Cardiac muscle cell (in vitro differentiated cells and primary cell): ENCODE measurements at places on chromosomes 12 and 14. TPM values are rescaled to one million over a fixed set of nuclear protein-coding genes. Genes with fewer than 3 reads are reported as not detected.

Gene OR10A7
- not detected in 2 replicates for polyA plus RNA-seq

Gene GABARAPL1
- 71.6 and 82.9 TPM in 2 replicates for polyA plus RNA-seq

Gene SP1
- 11.4 and 12.9 TPM in 2 replicates for polyA plus RNA-seq

Gene MIP
- polyA plus RNA-seq, result 0.29 and 1.4 TPM in 2 replicates

Gene RNASE2
- polyA plus RNA-seq, result not detected in 2 replicates

Gene KLRC4
- polyA plus RNA-seq, result not detected in 2 replicates

Gene TROAP
- polyA plus RNA-seq, result 8.2 and 82.4 TPM in 2 replicates

Gene SFSWAP
- polyA plus RNA-seq, result 24.1 and 29.9 TPM in 2 replicates

Gene OR2AP1
- not detected in 2 replicates for polyA plus RNA-seq

Gene SERPINA1
- polyA plus RNA-seq, result 2.6 TPM in 1 of 2 replicates, not detected in the other

Gene KCNC2
- not detected in 2 replicates for polyA plus RNA-seq

Gene CAMKK2
- polyA plus RNA-seq, result 22.9 and 24.2 TPM in 2 replicates

Gene TMEM63C
- polyA plus RNA-seq, result 0.80 and 1.1 TPM in 2 replicates

Gene GIT2
- polyA plus RNA-seq, result 23.3 and 34.7 TPM in 2 replicates

Gene FAM181A
- 0.16 TPM in 1 of 2 replicates, not detected in the other for polyA plus RNA-seq

Gene KRT79
- not detected in 2 replicates for polyA plus RNA-seq

Gene CLEC2A
- not detected in 2 replicates for polyA plus RNA-seq

Gene SIX4
- polyA plus RNA-seq, result 3.4 and 4.2 TPM in 2 replicates

Gene KRT75
- polyA plus RNA-seq, result not detected in 2 replicates

Gene C1QL4
- not detected in 2 replicates for polyA plus RNA-seq

Gene NAA30
- 15.2 and 18.2 TPM in 2 replicates for polyA plus RNA-seq

Gene FGF23
- 0.17 and 1.1 TPM in 2 replicates for polyA plus RNA-seq

Gene P3H3
- polyA plus RNA-seq, result 13.7 and 18.2 TPM in 2 replicates

Gene AQP2
- not detected in 2 replicates for polyA plus RNA-seq

Gene GLIPR1L1
- not detected in 2 replicates for polyA plus RNA-seq

Gene EFS
- polyA plus RNA-seq, result 16.7 and 22.2 TPM in 2 replicates

Gene RBM19
- polyA plus RNA-seq, result 21.1 and 31.0 TPM in 2 replicates

Gene MTHFD1
- polyA plus RNA-seq, result 63.6 and 73.1 TPM in 2 replicates

Gene KRT3
- polyA plus RNA-seq, result not detected in 2 replicates

Gene SLC16A7
- 1.1 and 2.4 TPM in 2 replicates for polyA plus RNA-seq

Gene PMCH
- polyA plus RNA-seq, result not detected in 2 replicates

Gene ARHGAP9
- polyA plus RNA-seq, result 0.61 TPM in 1 of 2 replicates, not detected in the other

Gene CCNK
- polyA plus RNA-seq, result 13.3 and 13.7 TPM in 2 replicates

Gene SLC17A8
- not detected in 2 replicates for polyA plus RNA-seq

Gene C14orf180
- 13.3 and 19.7 TPM in 2 replicates for polyA plus RNA-seq

Gene FLRT2
- 2.6 and 5.2 TPM in 2 replicates for polyA plus RNA-seq

Gene PACS2
- 66.1 and 79.1 TPM in 2 replicates for polyA plus RNA-seq

Gene AKAP5
- 0.18 and 0.94 TPM in 2 replicates for polyA plus RNA-seq

Gene MOAP1
- polyA plus RNA-seq, result 93.2 and 107 TPM in 2 replicates

Gene ST8SIA1
- polyA plus RNA-seq, result 5.3 and 6.7 TPM in 2 replicates

Gene CGRRF1
- 22.9 and 40.6 TPM in 2 replicates for polyA plus RNA-seq

Gene TSPAN11
- 11.1 and 13.4 TPM in 2 replicates for polyA plus RNA-seq

Gene PRB2
- not detected in 2 replicates for polyA plus RNA-seq

Gene ATL1
- polyA plus RNA-seq, result 1.0 and 3.3 TPM in 2 replicates

Gene LBHD2
- polyA plus RNA-seq, result not detected in 2 replicates

Gene RTRAF
- 309 and 332 TPM in 2 replicates for polyA plus RNA-seq

Gene GUCY2C
- polyA plus RNA-seq, result 0.05 and 0.07 TPM in 2 replicates

Gene CCDC196
- polyA plus RNA-seq, result 0.13 TPM in 1 of 2 replicates, not detected in the other

Gene KCNA1
- not detected in 2 replicates for polyA plus RNA-seq

Gene DTX3
- polyA plus RNA-seq, result 44.5 and 46.6 TPM in 2 replicates
